ENCODE measurements at places on chromosomes 2 and 18.
A peak's percentile ranks its signal among the peaks of the same experiment; 100 is the strongest.

DNA sequence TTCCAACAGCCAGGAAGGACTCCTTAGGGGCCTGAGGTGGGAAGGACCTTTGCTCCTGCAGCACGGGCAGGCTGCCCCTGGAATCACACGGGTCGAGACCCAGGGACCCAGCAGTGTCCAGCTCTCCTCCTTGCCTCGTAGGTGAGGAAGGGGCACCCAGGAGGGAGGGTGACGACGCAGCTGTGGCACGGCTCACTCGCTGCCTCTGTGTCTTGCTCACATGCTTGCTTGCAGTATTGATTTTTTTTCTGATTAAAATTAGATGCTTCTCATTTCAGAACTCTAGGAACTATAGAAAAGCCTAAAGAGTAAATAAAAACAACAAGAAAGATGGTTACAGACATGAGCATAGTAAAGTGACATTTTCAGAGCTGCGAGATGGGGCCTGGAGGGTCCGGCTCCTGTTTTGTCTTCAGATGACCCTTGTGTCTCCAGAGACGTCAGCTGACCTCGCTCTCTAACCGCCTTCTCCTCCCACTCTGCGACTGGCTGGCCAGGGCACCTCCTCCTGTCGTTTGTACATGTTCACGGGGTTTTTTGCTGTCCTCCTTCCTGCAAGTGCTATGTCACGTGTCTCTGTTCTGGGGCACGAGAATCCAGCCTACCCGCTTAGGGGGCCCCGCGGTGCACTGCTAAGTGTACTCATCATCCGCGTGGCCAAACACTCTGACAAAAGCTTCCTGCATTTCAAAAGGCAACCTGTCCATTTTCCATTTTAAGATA lies 65.7 kb upstream of the ZNF236 start:
- DNase-seq = no peak

GRCh38 chr2:84212611-84213314 lies 246.3 kb downstream of the SUCLG1 start:
- no peak for DNase-seq

GRCh38 chr2:68506170-68506569 lies 38.8 kb downstream of the APLF start:
- DNase-seq = no peak

GRCh38 chr2:127859712-127860085 lies 1.7 kb upstream of the POLR2D start:
- peak; percentile 61 for DNase-seq

GRCh38 chr2:232534940-232535651 lies 4.4 kb upstream of the CHRNG start:
- DNase-seq = no peak

DNA sequence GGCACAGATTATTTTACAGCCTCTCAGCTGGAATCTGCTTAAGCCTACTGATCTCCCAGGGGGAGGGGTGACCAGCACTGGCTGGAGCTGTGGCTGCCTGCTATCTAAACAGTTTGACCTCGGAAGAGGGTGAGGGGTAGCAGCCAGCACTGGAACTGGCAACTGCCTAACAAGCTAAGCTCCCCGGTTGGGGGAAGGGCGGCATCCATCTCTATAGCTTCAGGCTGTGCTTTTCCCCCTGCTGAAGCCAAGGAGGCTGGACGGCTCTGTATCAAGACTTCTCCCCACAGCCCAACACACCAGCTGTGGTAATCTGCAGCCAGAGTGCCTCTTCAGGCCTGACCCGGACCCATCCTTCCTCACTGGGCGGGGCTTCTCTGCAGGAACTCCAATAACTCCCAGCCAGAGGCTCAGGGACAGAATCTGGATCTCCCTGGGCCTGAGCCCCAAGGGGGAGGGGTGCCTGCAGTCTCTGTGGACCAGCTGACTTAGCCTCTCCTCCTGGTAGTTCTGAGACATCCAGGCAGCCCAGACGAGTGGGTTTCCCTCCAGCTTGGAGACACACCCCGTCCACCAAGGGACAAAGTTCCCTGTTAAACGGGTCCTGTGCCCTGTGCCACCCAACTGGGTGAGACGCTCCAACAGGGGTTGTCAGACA lies 560.2 kb downstream of the LRP1B start:
- no peak for DNase-seq

DNA sequence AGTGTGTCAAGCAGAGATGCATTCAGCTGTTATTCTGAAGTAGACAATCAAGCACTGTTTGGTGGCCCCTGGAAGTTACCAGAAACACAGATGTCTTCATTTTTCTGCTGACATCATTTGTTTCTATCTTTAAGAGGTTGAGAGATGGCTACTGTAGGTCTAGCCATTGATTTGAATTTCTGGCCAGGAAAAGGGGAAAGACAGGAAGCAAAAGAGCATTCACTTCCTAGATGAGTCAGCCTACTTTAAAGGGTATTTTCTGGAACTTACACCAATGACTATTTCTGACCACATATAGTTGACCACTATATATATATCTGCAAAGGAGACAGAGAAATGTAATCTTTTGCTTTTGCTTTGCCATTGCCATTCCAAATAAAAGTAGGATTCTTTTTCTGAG lies 900.1 kb upstream of the SOX11 start:
- DNase-seq = no peak

DNA sequence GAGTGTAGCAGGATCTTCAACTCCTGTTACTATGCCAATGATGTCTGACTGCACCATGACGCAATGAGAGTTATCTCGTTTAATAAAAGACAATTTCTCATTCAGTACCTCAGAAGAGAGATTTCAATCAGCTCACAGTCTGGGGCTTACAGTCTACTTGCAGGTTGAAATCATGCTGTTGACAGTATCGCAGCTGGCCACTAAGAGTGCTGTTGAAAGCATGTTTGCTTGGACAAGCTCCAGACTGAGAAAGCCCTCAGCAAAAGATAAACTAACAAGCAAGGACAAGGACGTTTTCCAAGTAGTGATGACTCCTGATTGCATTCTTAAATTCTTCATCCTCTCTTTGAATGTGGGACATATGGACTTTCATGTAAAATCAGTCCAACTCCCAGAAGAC lies 145.2 kb upstream of the SYT4 start:
- DNase-seq = no peak

- no peak for DNase-seq
These were observed 387.0 kb downstream of the MTX2 start for GRCh38 chr2:176656038-176656775.

DNA sequence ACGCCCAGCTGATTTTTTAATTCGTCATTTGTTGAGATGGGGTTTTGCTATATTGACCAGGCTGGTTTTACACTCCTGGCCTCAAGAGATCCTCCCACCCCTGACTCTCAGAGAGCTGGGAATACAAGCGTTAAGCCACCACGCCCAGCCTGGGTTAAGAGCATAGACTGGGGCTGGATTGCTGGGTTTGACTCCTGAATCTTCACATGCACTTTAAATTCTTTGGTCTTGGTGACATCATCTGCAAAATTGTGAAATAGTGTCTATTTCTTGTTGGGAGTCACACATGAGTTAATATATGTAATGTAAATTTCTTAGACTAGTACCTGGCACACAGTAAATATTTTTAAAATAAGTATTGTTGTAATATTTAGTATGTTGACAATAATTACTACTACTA lies 257.4 kb downstream of the DOK6 start:
- DNase-seq = no peak

DNA sequence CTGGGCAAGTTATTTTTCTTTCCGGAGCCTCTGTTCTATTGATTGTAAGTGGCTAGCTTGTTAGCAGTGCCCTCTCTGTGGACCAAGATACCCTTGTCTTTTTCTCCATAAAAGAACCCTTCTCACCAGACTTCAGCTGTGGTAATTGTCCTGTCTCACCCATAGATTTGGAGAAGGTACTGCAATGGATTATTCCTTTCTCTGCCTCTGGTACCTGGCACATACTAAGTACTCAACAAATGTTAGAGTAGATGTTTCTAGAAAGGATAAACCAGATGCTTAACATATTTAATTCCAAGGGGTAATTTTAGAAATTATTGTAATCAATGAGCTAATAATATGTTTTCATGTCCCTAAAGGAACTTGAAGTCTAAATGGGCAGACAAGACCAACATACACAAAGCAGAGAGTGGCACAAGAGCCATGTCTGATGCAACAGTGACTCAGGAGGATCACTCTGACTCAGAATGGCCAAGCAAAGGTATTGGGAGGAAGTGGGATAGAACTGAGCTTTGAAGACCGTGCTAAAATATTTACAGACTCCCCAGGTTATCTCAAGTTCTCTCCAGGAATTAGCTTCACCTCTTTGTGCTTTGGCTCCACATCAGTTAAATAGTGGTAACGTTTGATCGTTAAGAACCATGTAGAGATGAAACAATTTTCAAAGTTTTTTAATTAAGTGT lies 129.7 kb upstream of the OSR1 start:
- peak; percentile 11 for DNase-seq

GRCh38 chr18:49673281-49673680 lies 111.4 kb downstream of the LIPG start:
- no peak for DNase-seq

- no peak for DNase-seq
These were observed 232.8 kb downstream of the KLHL29 start for GRCh38 chr2:23617811-23618215.

- no peak for DNase-seq
These were observed 1516.1 kb downstream of the RPIA start for GRCh38 chr2:90207454-90208058.

DNA sequence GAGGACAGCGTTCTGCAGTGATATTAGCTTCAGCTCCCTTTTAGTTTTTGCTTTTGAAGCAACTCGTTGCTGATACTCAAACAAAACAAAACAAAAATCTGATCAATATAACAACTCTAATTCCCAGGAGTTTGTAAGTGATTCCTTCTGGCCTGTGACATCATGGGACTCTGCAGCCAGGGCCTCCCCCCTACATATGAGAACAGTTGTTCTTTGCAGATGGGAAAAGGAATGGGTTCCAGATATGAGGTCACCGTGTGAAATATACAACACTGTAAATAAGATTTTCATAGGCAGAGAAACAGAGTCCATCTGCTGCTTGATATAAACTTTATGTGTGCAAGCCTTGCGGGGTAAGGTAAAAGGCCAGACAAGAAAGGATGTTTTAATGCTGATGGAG lies 56.7 kb downstream of the DIS3L2 start:
- DNase-seq = no peak

DNA sequence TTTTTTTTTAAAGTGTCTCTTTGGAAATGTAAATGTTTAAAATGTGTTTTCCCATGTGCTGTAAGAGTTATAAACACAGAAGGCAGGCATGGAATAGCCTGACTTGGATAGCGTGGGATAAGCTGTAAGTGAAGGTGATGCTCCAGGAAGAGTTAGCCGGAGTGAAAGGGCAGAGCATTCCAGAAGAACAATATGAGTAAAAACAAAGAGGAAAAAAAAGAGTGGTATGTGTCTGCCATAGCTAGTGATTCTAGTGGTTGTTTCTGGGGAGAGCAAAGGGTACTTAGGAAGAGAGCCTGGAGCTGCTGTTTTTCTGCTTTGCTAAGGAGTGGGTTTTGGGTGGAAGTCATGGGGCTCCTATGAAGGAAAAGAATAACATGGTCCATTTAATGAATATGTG lies 126.9 kb upstream of the DLGAP1 start:
- DNase-seq = no peak

GRCh38 chr2:161307676-161308075 lies 549 bp upstream of the PSMD14 start:
- no peak for DNase-seq

DNA sequence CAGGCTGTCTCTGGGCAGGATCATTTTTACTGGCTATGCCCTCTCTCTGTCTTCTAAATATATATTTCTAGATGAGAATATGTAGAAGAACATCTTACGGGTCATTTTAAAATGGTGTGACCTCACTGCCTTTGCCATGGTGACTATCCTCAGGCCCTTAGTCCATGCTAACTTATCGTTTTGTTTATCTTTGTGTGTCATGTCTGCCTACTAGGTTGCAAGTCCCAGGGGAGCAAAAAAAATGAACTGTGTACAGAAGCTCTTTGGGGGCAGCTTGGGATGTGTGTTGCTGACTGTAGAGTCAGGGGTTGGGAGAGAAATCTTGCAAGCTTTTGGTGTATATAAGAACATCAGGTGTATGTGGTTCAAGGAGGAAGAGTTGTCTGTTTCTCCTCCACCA lies 11.0 kb downstream of the CPSF3 start:
- DNase-seq = no peak

Measured in activated naive CD8-positive, alpha-beta T cell treated with anti-CD3 and anti-CD28 coated beads, Interleukin-2, amount 50 U/mL, for 24 hours (primary cell).